ENCODE measurements at places on chromosomes 5 and 9.

DNA sequence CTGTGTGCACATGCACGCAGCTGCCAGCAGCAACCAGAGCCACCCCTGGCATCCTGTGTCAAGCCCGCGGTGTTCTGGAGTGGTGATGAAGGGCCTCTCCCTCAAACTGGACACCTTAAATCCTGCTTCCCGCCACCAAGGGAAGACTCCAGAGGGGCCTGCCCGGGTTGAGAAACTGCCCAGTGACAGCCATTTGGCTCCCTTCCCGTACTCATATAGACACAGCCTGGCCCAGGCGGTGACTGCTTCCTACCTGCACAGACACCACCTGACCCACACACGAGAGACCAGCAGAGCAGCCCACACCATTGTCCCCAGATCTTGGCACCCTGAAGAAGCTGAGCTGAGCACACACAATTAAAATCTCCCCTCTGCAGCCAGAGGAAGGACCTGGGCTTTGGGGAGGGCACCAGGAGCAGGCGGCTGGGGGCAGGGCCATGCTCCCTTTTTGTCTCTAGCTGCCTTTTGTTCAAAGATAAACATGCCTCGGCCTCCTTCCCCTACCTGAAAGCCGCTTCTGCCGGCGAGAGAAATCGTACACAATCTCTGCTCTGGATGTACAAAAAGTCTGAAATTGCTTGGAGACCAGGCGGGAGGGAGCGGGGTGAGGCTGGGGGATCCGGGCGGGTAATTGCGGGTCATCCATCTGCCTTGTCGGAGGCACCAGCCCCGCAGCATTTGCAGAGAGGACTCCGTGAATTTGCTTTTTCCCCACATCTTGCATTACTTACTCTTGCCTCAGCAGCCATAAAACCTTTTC lies 78.4 kb downstream of the TSPAN17 start:
- DNase-seq = no peak

GRCh38 chr9:81601639-81602623 lies 87.4 kb downstream of the TLE1 start:
- no peak for DNase-seq

GRCh38 chr5:88390481-88390880 lies 121.8 kb upstream of the TMEM161B start:
- DNase-seq = no peak

DNA sequence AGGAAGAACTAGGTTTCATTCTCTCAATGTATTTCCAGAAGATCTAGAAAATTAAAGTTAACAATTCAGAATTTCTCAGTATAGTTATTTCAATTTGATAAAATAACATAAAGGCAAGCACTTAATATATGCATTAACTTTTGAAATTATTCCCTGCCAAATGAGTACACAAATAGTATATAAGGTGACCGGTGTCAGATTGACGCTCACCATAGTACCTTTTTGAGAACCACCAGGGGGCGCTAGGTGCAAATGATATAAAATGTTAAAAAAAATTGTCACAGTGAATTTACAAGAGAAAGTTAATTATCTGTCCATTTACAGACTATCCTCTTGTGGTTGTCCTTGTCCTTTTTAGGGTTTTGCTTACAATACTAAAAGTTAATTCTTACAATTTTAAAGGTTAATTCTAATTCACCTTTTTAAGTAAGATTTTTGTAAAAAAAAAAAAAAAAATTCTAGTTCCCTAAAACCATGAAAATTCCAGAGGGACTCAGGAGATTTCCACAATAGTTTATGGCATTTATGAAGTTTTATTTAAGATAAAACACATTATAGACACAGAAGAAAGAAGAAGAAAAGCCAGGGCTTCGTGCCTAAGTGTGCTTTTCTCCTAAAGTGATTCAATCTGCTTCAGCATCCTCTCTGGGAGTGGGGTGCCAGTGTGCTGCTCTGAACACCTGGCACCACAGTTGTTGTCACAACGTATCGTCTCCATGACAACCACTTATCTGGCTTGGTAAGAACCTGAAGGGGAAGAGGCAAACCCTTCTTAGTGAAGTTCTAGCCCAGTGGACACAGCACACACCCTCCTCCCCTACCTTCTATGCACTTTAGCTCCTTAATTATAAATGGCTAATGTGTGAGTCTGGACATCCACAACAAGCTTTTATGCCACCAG lies 1.7 kb downstream of the ADAMTS16 start:
- peak; percentile 16 for DNase-seq

DNA sequence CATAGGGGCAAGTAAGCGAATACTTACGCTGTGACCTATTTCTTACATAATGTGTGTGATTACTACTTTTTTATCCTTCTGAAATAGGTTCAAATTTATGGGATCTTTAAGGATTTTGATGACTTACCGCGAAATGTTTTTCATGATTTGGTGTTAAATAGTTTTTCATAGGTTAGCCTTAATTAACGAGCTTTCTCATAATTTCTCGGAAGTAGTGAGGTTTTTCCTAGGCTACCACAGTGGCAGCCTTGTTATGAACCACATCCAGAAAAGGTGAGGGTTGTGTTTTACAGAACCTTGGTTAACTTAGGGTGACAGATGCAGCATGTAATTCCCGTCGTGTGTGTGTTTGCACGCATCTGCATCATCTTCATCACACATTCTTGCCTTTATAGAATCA lies 1.3 kb downstream of the SH3GL2 start:
- no peak for DNase-seq

GRCh38 chr5:118905196-118905595 lies 83.2 kb downstream of the DTWD2 start:
- DNase-seq = no peak

Data from germinal center (tissue), 1 donor.